ENCODE measurements at places on chromosomes 1 and 21.

GRCh38 chr1:9792156-9793042 lies 31.4 kb downstream of the CLSTN1 start:
- no peak for DNase-seq

GRCh38 chr21:16913010-16913409 lies 599.8 kb upstream of the CXADR start:
- DNase-seq: no peak

GRCh38 chr1:55213885-55214211 lies 1.3 kb downstream of the USP24 start:
- DNase-seq: no peak

- no peak for DNase-seq
Observed at GRCh38 chr1:113617438-113618141, 141.7 kb downstream of the PHTF1 start.
